ENCODE measurements at places on chromosomes 2 and 18.

- DNase-seq = no peak
Measured at GRCh38 chr2:219261024-219261855, 7.5 kb upstream of the TUBA4A start.

DNA sequence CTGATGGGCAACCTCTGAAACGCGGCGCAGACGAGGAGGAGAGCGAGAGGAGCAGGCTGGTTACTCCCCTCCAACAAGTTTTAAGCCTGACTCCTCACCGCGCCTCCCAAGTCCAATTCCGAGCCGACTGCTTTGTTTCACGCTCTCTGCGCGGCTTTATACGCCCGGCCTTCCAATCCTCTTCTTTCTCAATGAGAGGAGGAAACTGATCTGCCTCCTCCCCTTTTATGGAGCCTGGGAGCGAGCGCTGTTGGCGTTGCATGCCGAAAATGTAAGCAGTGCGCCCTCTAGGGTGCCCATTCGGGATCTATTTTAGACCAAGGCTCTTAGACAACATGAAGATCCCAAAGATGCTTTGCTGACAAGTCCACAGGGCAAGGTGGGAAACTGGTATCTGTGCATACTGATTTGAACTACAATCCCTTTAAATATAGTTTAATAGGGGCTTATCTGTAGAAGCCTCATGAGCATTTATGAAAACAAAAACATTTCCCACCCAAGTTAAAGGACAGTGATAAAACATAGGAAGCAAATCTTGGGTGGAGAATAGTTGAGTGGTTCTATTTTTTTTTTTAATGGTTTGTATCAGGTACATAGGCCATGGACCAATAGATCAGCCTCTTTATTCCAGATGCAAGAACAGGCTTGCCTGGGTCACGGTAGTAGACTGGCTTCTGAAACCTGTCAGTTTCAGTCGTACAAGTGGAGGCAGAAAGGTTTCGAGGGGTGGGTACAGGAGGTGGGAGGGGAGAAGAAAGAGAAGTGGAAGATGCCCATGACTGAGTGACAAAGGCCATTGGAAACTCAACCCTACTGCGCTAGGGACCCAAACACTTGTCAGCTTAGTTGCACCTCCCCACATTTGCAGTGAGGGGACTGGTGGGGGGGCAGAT lies at the start of gene RND3:
RND3 (minus strand) TSS at position 131 of the 893 bp plus-strand sequence. CDS start 250 bp downstream, outside the sequence.
- DNase-seq = peak; percentile 99

DNA sequence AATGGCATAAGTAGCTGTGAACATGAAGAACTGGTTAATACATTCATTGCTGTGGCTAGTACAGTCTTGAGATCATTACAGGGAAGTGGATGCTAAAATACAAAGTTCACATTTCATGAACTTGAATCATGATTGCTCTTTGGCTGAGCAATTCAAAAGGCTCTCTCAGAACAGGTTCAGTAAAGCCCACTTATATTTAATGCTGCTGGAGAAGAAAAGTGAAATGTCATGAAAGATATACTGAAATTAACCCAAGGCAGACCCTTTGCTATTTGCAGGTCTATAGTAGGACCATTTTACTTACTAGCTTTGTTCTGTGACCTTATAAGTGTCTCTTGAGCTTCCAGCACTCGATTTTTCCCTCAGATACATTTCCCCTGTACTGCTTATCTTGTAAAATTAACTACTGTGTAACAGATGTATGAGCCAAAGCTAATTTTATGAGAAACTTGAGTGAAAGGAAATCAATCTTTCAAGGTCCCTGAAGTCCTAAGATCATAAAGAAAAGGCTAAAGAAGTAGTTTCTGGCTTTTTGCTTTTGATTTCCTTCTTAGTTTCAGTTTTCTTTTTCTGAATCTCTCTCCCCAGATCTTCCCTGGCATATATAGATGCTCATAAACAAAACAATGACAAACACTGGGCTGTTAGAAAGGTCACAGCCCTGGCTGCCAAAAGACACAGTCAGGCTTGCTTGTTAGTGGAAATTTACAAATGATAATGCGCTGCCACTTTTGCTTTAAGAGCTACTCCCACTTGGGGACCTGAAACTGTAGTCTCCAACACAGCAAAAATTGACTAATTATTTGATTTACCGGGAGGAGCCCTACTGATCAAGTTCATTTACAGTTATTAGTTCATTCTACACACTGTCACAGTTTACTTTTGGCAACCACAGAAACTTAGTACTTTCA lies 132.7 kb upstream of the XPO1 start:
- peak; percentile 4 for DNase-seq

GRCh38 chr18:70068981-70069380 lies 121.3 kb upstream of the CD226 start:
- DNase-seq = no peak

- no peak for DNase-seq
Measured at GRCh38 chr2:118747637-118748036, 99.8 kb downstream of the EN1 start.

Measured in fibroblast of skin of abdomen (primary cell).